ENCODE measurements at places on chromosomes 16 and 17. TPM values are rescaled to one million over a fixed set of nuclear protein-coding genes. Genes with fewer than 3 reads are reported as not detected.

DNA sequence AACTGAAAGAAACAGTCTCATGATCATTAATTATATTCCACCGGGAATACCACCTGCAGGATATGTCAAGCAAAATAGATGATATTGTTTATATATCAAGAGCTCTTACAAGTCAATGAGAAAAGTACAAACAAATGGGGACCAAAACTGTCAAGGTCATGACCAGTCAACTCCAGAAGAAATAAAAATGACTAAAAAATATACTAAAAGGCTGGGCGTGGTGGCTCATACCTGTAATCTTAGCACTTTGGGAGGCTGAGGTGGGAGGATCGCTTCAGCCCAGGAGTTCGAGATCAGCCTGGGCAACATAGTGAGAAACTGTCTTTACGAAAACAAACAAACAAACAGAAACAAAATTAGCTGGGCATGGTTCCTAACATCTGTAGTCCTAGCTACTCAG is 49.8 kb upstream of the SCNN1B start:
- no peak for DNase-seq

DNA sequence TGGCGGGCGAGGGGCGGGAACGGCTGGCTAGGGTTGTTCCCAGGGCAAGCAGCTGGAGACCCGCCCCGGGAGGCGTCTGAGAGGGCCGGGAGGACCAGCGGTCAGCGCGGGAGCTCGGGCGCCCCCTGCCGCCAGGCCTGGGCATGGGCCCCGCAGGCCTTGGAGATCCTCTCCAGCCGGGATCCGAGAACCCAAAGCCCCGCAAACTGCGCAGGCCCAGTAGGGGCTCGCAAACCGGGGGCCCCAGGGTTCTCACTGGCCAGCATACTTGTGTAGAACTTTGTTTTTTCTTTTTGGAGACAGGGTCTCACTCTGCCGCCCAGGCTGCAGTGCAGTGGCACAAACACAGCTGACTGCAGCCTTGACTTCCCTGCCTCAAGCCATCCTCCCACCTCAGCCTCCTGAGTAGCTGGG is 20.8 kb upstream of the ZNF423 start:
- peak; percentile 88 for DNase-seq

Gene CCL11
- total RNA-seq = not detected

Gene TMEM98
- total RNA-seq = 70.3 TPM

DNA sequence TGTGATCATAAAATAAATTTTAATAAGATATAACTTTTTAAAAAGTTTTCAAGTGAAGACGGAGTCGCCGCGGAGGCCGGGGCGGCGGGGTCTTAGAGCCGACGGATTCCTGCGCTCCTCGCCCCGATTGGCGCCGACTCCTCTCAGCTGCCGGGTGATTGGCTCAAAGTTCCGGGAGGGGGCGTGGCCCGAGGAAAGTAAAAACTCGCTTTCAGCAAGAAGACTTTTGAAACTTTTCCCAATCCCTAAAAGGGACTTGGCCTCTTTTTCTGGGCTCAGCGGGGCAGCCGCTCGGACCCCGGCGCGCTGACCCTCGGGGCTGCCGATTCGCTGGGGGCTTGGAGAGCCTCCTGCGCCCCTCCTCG is at the start of gene FOXC2:
TSS of gene FOXC2 (plus strand) at position 229 of the 365 bp plus-strand sequence. CDS start 507 bp downstream, outside the sequence.
- peak; percentile 93 for DNase-seq

Gene ITGAD
- total RNA-seq = not detected
